ENCODE measurements at places on chromosomes 7 and 10.
A peak's percentile ranks its signal among the peaks of the same experiment; 100 is the strongest.

DNA sequence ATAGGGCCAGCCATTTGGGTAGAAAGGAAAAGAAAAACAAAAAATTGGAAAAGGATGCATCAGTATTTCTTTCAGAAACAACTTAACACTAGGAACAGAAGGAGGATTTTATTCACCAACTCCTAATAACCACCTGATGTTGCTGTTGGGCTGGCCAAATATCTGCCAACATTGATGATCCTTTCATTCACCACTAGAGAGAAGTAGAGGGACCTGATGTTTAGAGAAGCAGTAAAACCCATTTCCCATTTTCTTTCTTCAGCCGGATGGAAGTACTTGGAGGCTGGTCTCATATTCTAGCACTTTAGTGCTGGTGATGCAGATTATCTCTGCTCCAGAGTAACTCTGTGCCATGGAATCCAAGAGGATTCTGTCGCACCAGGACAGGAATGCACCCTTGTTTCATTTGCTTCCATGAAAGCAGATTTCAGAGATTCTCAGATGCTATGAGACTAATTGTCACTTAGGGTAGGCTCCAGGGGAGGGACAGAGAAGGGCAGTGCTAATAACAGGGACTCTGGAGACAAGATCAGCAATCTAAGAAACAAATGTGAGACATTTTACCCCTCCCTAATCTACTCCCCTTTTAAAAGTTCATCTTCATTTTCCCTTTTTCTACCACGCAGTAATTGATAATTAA, 3.1 kb downstream of the KLLN start:
- DNase-seq, result no peak

GRCh38 chr10:7408291-7409044, 2.4 kb downstream of the SFMBT2 start:
- peak; percentile 61 for DNase-seq

- no peak for DNase-seq
Measured at GRCh38 chr7:4681218-4681851, 760 bp upstream of the FOXK1 start.

DNA sequence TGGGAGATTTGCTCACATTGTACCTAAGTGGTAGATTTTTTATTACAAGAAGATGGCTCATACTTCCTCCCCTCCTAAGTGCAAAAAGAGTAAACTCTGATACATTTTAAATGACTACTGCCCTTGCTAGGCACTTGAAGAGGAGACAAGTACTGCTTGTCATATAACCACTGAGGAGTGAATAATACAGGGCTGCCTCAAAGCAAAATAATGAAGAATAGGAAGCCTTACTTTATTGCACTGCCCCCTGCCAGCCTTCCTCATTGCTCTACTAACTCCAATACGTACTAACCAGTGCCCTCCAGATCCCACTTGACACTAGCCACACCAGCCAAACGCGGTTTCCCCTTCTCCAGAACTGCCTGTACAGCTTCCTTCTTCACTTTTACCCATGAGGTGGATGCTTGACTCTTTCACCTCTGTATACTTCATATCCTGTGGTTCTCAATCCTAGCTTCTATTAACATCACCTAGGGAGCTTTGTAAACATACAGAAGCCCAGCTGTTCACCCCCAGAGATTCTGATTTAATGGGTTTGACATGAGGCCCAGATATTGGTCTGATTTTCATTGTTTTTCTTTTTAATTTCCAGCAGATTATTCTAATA, 11.7 kb upstream of the MTERF1 start:
- no peak for DNase-seq

DNA sequence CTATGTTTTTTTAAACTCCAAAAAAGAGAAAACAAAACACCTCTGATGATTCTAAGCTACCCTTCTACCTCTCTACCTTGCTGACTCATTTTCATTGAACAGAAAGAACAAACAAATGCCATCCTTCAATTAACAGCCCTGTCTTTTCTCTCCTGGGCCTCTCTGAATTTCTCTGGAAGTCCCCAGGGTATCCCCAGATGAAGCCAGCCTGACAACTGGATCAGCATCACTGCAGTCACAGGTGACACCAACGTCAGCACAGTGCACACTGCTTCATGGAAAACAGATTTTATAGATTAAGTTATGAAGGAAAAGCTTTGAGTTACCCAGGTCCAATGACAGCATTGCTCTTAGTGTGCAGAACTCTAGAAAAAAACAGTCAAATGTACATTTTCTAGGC, 5.7 kb downstream of the HUS1 start:
- no peak for DNase-seq

DNA sequence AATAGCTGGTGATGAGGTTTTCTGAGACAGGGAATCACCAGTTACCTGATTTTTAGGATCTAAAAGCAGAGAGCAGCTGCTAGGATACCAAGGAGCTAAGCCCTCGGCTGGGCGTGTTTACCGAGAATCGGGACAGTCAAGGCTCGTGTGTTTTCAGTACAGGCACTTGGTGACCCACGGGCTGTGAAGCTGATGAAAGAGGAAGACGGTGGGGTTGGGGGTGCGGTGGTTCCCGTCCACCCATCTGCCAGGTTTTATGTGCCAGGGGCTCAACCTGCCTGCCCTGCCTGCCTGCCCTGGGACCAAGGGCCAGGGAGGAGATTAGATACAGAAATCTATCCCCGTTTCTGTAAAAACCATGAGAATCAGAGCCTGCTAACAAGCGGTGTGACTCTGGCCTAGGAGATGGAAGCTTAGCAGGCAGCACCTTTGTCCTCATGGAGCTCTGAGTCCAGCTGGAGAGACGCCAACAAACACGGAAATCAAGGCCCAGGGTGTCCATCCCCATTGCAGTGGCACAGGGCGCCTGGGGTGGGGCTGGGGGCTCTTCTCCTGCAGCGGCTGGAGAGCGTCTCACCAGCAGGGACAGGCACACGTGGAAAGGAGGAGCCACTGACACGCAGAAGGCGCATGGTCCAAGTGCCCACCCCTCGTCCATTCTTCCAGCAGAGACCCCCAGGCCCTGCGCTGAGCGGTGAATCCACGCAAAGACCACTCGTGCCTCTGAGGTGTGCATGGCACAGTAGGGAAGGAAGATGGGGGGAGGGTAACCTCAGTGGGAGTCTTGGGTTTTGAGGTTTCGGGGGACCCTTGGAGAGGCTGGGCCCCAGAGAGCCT, 265.0 kb upstream of the TCERG1L start:
- DNase-seq, result peak; percentile 22

DNA sequence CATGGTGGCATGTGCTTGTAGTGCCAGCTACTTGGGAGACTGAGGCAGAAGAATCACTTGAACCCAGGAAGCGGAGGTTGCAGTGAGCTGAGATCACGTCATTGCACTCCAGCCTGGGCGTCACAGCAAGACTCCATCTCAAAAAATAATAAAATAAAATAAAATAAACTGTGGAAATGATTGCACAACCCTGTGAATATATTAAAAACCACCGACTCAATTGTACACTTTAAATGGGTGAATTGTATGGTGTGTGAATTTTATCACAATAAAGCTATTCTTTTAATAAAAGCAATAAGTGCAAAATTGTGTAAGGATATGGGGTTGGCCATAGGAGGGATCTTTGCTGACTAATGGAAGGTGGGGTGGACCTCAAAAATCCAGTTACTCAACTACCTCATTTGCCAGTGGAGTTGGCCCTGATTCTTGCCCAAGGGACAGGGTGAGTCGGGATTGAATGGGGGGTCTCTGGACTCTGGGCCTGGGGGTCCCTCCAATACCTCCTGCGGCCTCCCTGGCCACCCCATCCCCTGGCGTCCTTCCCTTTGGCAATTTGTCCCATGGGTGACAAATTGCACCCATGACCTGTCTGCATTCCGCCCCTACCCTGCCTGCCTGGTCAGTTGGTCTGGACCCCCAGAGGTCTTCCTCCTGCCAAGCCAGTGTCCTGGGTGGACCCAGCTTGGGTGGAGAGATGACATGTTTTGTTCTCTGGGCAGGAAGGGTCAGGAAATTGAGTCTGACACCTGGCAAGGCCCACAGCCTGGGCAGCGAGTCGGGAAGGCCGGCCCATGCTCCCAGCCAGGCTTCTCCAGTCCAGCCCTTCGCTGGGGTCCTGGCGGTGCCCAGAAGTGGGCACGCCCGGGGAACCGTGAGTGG, 61.7 kb upstream of the ELN start:
- no peak for DNase-seq

DNA sequence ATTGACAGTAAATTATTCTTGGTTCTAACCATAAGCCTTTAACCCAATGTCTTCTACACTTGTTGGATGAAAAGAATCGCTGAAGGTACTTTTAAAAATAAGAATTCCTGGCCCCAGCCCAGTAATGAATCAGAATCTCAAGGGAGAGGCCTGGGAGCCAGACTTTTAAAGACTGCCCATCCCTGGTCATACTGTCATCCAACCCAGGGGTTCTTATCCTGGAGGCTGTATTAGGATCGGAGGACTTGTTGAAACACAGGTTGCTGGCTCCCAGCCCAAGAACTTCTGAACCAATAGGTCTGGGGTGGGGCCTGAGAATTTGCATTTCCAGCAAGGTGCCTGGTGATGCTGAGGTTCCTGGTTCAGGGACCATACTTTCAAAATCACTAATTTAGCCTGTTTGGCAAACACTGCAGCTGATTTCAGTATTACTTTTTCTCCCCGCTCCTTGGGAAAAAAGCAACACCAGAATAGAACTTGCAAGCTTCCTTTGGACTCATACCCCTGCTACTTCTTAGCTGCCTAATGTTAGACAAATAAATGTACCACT, 79.5 kb upstream of the FAM133B start:
- no peak for DNase-seq

DNA sequence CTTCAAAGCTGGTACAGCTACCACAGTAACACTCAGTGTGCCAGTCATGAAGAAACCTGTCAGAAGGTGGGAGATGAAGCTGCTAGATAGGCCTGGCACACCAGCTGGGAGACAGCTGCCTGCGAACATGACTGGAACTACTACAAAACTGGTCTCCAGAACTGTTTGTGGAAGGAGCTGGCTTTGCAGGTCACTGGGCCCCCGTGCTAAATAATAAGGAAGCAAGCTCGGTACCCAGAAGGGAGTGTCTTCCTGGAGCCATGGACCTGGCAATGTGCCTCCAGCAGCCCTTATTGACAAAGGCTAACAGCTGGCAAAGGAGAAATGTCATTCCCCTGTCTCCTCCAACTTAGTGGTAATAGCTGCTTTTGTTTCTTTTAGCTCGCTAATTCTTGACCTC, 1217.6 kb upstream of the LRRN3 start:
- DNase-seq, result no peak

DNA sequence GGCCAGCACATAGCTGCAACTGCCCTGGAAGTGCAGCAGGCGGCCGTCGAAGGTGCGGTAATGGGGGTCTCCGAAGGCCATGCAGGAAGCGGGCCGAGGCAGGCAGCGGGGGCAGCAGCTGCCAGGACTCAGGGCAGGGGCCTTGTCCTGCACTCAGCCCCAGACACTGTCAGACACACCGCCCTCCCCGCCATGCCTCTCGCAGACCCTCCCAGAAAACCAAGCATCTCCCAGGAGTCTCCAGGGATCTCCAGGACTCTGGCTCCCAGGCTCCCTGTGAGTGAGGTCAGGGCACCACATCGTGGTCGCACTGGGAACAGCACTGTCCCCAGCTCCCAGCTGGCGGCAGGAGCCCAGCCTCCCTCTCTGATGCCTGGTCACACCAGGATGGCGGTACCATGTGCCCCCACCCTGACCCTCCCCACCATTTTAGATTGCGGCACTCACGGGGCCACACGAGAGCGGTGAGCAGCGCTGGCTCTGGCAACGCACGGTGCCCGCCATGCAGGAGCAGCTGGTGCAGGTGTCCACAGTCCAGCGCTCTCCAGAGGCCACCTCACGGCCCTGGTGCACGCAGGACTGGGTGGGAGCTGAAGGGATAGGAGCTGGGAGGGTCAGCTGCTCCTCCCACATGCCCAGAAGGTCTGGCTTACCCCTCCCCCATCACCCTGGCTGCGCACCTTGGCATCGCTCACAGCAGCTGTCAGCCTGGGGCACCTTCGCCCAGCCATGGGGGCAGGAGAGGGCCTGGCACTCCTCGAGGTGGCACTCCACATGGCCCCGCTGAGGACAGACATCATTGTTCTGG, 17.5 kb downstream of the ATP6V1F start:
- DNase-seq, result no peak

DNA sequence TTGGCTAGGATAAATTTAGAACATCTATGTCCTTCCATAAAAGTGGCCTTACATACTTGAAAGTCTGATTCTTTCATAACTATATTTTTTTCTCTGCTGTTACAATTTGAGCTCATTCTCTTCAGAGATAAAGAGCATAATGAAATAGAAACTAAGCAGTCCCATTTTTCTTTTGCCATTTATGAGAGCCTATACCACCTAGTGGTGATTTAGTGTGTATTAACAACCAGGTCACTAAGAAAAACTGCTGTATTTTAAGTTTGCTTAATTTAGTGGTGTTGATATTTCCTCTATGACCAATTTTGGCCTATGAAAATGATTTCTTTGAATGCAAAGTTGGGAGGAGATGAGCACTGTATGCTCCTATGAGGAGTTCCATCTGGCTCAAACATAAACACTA, 88.7 kb upstream of the ZWINT start:
- DNase-seq, result no peak

DNA sequence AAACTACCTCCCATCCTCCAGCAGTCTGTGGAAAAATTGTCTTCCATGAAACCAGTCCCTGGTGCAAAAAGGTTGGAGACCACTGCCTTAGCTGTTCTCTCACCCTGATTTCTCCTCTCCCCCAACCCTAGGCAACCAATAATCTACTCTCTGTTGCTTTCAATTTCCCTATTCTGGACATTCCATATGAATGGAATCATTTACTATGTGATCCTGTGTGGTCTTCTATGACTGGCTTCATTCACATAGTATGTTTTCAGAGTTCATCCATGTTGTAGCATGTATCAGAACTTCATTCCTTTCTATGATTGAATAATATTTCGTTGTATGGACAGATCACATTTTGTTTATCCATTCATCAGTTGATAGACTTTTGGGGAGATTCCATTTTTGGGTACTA, 38.3 kb upstream of the DLG5 start:
- no peak for DNase-seq

DNA sequence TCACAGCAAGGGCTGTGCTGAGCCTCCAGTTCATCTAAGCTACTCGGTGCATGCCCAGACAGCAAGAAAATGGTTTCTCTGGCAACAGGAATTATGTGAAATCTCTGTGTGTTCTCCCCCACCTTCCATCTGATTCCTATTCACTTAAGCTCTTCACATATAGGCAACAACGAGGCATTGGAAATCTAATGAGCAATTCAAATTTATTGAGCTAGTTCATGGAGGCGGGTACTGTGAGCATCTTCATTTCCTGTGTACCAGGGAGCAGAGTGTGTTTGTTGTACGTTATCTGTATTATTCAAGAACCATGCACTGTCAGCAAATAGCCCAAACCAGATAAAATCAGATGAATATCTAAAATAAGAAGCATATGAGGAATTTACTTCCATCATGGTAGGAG, 739.1 kb downstream of the MAGI2 start:
- DNase-seq, result no peak

GRCh38 chr10:73399063-73399462, 14.8 kb downstream of the ANXA7 start:
- no peak for DNase-seq
